ENCODE measurements at places on chromosomes 4 and X.

GRCh38 chr4:147813109-147813773, 81.4 kb downstream of the ARHGAP10 start:
- DNase-seq, result no peak

DNA sequence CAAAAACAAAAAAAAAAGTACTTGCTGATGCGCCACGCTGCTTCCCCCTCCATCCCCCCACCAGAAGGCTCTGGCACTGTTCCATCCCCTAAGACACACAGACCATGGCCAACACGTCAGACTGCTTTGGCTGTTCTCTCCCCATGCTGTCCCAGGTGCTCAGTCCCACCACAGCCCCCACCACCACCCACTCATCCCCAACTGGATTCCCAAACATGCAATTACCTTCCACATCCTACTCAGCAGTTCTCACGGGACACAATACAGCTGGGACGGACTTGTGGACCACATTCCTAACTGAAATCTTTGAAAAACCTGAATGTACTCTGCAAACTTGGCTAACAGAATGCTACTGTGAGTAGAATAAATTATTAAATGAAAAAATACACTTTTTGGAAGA, 8.6 kb downstream of the FAT1 start:
- DNase-seq, result no peak

GRCh38 chr4:86653237-86653865, 59.2 kb downstream of the PTPN13 start:
- DNase-seq, result peak; percentile 6

DNA sequence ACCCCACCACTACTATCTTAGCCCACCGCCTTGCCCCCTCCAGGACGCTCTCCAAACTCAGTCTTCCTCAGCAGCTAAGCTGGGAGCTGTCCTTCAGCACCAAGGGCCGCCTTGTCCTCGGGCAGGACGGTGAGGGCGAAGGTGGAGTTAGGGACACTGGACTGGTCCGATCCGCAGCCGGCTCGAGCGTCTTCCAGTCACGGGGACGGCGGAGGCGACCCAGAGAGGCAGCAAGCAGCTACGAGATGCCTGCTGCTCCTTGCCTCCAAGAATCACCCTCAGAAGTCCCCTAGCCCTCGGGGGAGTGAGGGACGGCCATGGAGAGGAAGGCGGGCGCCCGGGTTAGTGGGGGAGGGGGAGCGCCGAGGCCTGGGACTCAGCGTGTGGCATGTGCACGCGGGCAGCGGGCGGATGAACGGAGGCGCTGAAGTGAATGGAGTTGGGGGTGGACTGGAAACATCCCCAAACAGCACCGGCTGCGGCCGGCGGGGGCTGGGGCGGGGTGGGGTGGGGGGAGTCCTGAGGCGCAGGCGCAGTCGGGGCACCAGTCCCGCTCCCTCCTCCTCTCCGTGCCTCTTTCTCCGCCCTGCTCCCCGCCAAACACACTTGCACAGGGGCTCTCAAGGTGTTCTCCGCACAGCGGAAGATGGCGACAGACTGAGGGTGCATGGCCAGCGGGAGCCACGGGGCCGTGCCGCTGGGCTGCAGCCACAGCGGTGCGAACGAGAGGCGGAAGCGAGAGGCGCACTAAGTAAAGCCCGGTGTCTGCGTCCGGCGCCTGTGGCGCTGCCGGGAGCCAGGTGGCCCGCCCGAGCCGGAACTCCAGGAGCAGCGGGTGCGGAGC, at the start of gene NALF2:
Gene NALF2, plus strand, starts transcription at position 545 of the 844 bp plus-strand sequence. CDS start 957 bp downstream, outside the sequence.
- DNase-seq, result peak; percentile 67
